Anterior cingulate cortex (tissue), 58 donors: ENCODE measurements at places on chromosomes 2 and 18.

- no peak for DNase-seq
Observed at GRCh38 chr2:172613040-172613439, 57.1 kb downstream of the PDK1 start.

DNA sequence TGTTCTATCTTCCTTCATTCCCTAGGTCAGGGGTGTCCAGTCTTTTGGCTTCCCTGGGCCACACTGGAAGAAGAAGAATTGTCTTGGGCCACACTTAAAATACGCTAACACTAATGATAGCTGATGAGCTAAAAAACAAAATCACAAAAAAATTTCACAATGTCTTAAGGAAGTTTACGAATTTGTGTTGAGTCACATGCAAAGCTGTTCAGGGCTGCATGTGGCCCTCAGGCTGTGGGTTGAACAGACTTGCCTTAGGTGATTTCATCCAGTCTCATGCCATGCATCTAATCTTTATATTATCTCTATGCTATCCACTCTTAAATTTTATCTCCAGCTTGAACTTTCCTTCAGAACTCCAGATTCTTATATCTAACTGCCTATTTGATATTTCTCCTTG is 80.1 kb downstream of the CCDC85A start:
- DNase-seq: no peak

GRCh38 chr2:228875152-228875900 is 395.8 kb downstream of the PID1 start:
- no peak for DNase-seq

DNA sequence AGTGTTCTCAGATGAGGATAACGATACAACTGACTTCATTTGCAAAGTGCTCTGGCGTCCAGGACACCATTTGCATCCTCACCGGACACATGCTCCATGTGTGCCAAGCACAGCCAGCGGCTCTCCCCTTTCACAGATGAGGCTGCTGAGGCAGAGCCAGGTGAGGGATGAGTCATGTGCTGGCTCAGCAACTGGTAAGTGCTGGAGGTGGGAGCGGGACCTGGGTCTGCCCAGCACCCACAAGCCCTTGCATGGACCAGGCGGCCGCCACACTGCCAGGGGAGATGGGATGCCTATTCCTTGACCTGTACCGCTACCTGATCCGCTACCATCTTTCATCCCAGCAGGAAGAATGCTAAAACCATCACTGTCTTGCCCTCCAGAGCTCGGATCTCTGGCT is 86.2 kb upstream of the ASB18 start:
- DNase-seq: no peak

DNA sequence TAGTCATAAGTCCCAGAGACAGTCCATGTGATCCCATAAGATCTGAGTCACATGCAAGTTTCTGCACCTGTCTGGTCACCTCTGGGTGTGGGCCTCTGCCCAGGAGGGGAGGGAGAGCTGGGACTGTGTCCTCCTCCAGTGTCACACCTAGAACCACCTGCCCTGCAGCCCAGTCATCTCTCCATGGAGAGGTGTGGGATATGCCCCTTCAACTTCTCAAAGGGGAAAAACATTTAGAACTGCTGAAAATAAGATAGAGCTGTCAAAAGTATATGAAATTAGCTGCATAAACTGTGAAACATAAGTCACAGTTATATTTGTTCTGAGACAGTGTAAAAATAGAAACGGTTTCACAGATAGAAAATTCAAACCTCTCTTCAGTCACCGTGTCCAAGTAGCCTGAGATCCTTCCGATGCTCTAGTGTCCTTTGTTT is 55.4 kb downstream of the NGEF start:
- DNase-seq: no peak

GRCh38 chr2:12097859-12098258 is 351.4 kb downstream of the LPIN1 start:
- no peak for DNase-seq

GRCh38 chr18:45349019-45349418 is 266.3 kb upstream of the SLC14A2 start:
- DNase-seq: no peak

DNA sequence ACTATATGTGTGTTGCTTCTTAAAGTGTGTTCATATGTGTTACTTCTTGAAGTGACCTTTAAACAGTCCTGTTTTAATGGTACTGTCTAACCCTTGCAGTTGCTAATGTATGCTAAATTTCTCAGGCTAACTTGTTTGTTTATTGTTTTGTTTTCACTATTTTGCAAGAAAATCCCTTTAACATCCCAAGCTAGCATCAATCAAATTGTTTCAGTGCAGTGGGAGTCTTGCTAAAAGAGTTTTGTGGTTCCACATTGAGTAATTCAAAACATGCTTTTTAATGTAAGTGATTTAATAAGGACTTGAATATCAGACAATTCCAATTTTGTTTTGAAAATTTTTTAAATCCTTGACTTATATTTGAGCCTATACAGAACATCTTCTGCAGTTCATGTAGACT is 3.6 kb downstream of the SH3RF3 start:
- no peak for DNase-seq

GRCh38 chr2:40286721-40287120 is 165.2 kb downstream of the SLC8A1 start:
- no peak for DNase-seq

- DNase-seq: no peak
Observed at GRCh38 chr2:234171666-234172065, 121.2 kb downstream of the SPP2 start.

GRCh38 chr2:45301307-45302277 is 292.3 kb upstream of the SIX2 start:
- no peak for DNase-seq

- DNase-seq: no peak
Observed at GRCh38 chr2:239601880-239602279, 201.1 kb upstream of the HDAC4 start.

DNA sequence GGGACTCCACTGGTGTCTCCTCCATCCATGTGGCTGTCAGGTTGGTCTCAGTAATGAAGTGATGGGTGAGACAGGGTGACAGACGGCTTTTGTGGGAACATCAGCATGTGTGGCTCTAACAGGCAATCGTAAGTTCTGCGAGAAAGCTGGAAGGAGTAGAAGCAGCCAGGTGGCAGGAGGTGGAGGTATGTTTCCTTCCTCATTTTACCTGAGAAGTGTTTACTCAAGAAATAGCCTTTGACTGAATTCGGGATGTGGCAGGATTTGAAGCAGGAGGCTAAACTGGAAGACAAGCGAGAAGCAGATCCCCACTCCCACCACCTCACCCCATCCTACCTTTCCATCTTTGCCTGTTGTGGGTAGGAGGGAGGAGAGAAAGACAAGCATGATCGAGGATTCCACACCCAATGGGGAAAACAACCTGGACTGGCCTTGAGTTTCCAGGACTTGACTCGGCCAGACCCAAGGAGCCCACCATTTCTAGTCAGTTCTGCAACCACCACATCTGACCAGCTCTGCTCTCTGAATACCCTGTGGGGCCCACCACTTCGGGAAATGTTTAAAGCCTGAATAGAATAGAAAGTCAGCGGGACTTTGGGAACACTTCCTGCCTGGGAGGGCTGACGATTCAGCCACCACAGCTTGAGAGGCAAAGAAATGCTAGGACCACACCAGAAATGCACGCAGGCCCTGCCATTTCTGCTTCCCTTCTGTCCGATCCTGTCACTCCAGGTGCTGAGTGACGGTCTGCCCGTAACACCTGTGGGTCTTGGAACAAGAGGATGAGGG is 1.2 kb downstream of the ABCG8 start:
- no peak for DNase-seq

DNA sequence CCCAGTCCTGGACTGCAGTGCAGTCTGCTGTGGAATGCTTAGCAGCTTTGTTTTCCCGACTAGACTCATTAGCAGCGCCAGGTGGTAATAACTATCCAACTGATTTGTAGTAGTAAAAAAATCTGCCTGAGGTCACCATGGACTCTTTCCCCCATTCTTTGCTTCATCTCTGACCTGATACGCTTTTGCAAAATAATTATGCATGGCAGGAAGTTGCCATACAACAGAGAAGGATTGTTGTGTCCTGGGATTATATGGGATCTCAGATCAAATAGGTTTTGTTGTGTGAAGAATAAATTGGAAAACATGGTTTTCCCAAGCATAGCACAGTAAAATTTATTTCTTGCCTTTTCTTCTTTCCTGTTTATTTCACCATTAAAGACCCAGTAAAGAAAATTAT is 72.4 kb upstream of the ATP5MC3 start:
- no peak for DNase-seq

DNA sequence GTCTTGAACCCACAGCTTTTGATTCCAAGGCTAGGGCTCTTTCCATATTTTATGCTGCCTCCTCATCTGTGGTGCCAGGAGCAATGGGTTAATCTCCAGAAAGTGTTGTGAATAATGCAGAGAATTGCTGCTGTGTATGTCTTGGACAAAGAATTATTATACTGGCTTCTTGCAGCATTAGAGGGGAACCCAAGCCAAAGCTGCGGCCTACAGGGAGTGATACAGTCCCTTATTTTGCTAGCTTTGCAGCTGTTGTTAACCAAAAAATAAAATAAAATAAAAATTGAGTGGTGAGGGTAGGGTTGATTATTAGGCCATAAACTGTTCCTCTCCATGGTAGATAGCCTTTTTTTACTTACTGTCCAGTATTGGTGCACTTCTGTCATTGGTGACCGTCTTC is 16.7 kb downstream of the WIPF1 start:
- DNase-seq: no peak

DNA sequence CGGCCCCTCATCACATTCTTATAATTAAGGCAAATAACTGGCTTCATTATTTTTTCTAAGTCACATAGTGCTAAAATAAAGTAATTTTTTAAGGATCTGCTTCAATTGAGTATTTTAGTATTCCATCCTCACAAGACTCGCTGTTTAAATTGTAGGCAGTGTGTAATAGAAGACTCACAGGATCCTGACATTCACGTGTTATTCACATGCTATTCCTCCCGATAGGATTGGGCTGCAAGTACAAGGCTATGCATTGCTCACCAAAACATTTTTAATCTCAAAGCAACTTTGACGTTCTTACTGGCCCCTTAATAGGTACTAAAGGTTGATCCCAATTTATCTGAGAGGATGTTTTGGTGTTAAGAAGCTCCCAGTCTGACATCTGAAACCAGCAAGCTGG is 127.6 kb upstream of the L3MBTL4 start:
- DNase-seq: no peak

GRCh38 chr2:238492840-238493239 is 66.1 kb downstream of the ASB1 start:
- DNase-seq: no peak

DNA sequence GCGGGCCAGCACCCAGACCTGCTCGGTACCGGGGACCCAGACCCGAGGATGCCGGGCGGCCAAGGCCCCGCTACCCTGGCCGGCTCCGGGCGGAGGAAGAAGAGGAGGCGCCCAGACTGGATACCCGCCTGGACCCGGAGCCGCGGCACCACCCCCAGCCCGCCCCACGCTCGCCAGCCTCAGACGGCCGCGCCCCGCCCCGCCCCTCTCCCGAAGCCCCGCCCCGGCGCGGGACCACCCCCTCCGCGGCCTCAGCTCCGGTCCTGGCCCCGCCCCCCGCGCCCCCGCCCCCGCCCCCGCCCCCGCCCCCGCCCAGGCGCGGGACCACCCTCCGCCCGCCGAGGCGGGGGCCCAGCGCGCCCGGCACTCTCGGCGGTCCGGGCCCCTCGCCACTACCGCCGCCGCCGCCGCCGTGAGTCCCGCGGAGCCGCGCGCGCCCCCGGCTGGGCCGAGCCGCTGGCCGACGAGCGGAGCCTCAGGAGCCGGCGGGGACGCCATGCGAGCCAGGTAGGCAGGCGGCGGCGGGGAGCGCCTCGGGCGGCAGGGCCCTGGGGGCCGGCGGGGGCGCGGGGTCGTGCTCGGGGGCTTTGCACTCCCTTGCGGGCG is at the start of gene SH3BP4:
Gene SH3BP4, plus strand, starts transcription at position 354 of the 606 bp plus-strand sequence. CDS start 82,986 bp downstream, outside the sequence.
- DNase-seq: peak; percentile 76

DNA sequence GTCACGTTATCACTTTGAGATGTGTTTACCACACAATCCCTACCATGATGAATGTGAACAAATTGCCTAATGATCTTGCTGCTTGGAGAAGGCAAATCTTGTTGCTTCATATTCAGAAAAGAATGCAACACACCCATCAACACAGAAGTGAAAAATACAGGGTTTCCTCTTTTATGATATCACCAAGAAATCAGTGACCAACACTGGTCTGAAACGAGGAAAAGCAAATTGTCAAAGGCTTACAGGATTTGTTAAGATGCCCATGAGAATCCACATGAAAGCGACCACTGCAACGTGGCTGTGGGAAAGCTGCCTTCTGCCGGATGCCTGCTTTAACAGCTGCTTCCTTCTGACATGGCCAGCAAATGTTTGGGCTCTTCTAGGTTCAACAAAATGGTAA is 397.6 kb upstream of the LRATD1 start:
- no peak for DNase-seq

GRCh38 chr2:29165362-29166241 is 50.4 kb downstream of the CLIP4 start:
- no peak for DNase-seq

DNA sequence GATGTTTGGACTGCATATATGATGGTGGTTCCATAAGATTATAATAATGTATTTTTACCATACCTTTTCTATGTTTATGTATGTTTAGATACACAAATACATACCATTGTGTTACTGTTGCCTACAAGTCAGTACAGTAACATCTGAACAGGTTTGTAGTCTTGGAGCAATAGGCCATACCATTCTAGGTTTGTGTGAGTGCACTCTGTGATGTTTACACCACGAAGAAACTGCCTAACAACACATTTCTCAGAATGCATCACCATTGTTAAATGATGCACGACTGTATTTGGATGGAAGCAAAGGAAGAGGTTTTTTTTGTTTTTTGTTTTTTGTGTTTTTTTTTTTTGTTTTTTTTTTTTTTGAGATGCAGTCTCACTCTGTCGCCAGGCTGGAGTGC is 9.5 kb downstream of the DUSP19 start:
- DNase-seq: no peak

DNA sequence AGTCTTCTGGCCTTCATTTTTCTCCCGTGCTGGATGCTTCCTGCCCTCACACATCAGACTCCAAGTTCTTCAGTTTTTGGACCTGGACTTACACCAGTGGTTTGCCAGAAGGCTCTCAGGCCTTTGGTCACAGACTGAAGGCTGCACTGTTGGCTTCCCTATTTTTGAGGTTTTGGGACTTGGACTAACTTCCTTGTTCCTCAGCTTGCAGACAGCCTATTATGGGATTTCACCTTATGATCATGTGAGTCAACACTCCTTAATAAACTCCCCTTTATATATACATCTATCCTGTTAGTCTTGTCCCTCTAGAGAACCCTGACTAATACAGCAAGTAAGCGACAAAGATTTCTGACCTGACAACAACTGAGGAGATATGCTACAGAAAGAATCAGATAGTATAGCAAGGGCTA is 7.2 kb downstream of the CDC42EP3 start:
- no peak for DNase-seq

GRCh38 chr2:96927405-96928171 is 57.7 kb upstream of the SEMA4C start:
- DNase-seq: peak; percentile 34

GRCh38 chr2:28390241-28390745 is 2.4 kb upstream of the FOSL2 start:
- peak; percentile 50 for DNase-seq

DNA sequence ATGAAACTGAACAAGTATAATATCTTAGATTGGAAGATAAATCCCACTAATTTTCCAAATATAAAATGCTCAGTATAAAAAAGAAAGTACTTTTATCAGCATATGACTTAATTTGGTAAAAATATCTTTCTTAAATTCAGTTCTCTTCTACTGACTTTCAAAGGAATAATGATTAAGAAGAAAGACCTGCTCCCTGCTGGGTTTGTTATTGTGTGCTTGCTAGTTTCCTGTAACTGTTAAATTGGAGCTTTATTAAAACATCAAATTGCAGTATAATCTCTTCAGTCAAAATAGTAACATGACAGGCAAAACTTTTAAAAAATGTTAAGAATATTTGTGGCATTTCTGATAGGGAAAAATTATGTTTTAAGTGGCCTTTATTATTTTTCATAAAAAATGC is 1317.4 kb upstream of the CDH2 start:
- DNase-seq: no peak
